Renal cortical epithelial cell (primary cell): ENCODE measurements at places on chromosomes 6 and 20.
A peak's percentile ranks its signal among the peaks of the same experiment; 100 is the strongest.

DNA sequence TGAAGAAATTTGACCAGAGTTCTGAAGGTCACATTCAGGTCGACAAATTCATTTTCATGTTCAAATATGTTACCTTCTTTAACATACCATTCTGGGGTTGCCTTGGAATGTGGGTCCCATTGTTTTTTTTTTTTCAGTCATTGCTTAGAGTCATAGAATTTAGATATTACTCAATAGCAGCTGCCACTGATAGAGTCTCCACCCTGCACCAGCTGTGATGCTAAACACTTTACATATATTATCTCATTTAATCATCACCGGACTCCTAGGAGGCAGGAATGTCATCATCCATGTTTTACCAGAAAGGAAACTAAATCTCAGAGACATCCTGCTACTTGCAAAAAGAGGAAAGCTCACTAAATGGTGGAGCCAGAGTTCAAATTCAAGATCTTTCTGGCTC is 204.7 kb downstream of the ESR1 start:
- DNase-seq, result no peak

DNA sequence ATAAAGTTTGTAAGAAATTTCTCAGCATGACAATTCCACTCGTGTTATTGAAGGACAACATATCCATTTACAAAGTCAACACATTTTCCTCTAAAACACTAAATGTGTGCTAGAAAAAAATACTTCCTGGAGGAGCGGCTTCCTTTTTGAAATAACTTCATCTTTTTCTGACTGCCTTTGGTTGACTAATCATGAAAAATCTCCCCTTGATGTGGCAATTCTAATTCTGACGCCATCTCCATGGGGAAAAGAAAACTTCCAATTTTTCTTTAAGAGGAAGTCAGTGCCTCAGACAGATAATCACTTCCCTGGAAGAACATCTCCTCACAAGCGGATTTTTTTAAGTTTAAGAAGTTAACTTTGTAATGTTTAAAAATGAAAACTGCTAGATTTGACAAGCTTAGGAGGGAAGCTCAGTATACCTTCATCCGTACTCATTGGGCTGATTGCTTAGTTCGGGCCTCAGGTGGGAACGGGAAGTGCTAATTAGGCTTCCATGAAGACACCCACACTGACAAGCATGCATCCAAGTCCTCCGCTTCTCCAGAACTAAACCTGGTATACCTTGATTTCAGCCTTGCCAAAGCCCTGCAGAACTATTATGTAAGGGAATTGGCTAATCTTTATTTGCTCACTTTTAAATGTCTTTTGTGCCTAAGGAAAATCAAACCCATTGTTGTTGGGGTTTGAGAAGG is 35.1 kb upstream of the DUSP22 start:
- DNase-seq, result peak; percentile 33

GRCh38 chr6:43286980-43287716 is 10.9 kb upstream of the SLC22A7 start:
- DNase-seq, result no peak

GRCh38 chr6:140979642-140980091 is 1153.1 kb upstream of the GJE1 start:
- peak; percentile 99 for DNase-seq

- DNase-seq, result no peak
These were observed 75.6 kb downstream of the PRND start for GRCh38 chr20:4797275-4797674.

- no peak for DNase-seq
These were observed 113.6 kb upstream of the DST start for GRCh38 chr6:56756219-56756789.

- no peak for DNase-seq
These were observed 116.6 kb downstream of the PLCB4 start for GRCh38 chr20:9185511-9185910.

DNA sequence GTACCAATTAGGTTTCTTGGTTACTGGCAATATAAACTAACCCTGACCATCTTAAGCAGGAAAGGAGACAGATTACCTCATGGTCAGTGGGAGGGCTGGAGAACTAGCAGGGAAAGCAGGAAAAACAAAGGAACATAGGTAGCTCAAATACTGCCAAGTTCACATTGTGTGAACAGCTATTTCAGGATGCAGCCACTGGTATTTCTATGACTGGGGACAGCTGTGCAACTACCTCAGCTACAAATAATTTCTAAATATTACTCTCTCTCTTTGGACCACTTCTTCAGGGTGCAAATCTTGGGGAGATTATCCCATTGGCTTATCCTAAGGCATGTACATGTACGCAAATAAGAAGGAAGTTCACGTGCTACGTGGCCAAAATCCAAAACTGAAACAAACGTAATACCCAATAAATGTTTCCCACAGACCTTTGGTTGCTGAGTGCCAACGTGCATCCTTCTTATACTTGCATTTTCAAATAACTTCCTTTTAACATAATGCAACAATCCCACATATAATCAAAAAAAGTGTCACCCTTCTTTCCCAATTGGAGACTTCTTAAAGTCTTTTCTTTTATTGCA is 180.9 kb downstream of the PHF3 start:
- no peak for DNase-seq

- no peak for DNase-seq
These were observed 106.1 kb downstream of the TFAP2C start for GRCh38 chr20:56735084-56735642.

- DNase-seq, result no peak
These were observed 198.9 kb downstream of the TSHZ2 start for GRCh38 chr20:53171065-53171464.

GRCh38 chr6:41607736-41608135 is 30.5 kb upstream of the MDFI start:
- DNase-seq, result no peak

DNA sequence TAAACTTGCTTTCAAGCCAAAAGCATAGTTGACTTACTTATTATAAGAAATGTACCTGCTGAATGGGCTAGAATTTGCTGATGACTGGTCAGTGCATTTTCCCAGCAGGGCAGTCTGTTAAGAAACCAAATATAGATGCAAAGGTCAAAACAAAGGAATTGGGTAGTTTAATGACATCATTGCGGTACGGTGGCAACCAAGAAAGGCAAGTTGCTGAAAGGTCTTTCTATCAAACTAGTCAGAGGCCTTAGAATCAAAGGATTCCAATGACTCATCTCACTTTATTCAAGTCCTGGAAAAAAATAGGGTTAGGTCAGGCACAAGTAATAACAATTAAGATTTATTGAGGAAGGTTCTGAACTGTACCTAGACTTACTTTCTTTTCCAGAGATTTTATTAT is 76.4 kb downstream of the KIZ start:
- DNase-seq, result peak; percentile 93

- no peak for DNase-seq
These were observed 134.8 kb upstream of the INSM1 start for GRCh38 chr20:20233041-20233514.

GRCh38 chr6:161545741-161546140 is 271.9 kb upstream of the AGPAT4 start:
- DNase-seq, result no peak

DNA sequence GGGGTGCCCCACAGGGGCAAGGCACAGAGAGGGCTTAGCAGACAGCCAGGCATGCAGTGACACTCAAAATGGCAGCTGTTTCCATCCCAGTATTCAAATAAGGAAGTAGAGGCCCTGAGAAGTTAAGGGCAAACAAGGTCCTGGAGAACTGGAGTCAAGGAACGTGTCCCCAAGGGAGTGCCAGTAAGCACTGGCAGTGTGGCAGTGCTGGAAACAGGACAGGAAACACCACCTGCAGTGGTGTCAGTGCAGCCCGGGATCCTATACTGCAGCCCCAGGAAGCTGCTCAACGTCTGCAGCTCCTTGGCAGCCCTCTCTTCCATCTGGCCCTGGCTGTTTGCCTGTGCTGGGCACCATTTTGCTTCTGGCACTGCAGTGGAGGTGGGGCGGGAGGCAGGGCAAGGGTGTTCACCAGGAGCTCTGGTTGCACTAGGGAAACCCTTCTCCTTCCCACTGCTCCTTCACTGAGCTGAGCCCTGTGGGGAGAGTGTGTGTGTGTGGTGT is 56.3 kb downstream of the EDN3 start:
- no peak for DNase-seq

DNA sequence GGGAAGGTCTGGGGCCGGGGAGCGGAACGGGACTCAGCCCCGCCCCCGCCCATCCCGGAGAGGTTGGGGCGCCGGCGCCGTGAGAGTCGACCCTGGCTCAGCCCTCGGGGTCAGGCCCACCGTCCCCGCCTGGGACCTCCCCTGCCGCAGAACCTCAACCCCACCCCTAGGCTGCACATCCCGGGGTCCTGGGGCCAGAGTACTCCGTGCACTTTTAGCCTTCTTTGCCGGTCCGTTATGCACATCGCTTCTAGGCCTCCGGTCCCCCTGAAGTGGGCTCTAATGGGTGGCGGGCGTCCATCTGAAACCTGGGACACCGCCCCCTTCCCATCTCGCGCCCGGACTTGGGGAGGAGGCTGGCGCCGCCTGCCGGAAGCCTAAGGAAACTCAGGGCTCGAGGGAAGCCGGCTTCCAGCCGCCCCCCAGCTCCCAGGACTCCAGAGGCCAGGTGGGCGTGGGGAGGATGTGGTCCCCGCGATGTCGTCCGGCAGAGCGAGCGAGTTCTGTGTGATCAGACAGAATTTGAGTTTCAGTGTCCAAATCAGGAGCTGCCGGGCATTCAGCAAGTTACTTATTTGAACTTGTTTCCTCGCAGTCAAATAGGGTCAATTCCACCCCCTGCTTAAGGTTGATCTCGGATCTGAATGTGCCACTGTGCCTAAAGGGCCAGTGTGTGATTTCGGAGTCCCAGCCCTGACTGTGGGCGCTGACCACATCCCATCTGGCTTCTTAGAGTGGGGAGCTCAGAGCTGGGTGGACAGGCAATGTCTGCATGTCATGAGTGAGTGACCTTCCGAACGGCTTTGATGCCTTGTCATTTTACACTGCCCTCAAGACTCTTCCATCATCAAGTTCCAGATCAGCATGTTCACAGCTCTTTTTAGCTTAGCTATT is 47.6 kb downstream of the CPXM1 start:
- no peak for DNase-seq

GRCh38 chr6:167422934-167423333 is 98.0 kb downstream of the TTLL2 start:
- DNase-seq, result no peak

- DNase-seq, result no peak
These were observed 114.5 kb upstream of the SLC22A16 start for GRCh38 chr6:110590821-110591351.
